Adrenal gland (tissue), 19 donors: ENCODE measurements at places on chromosomes 7 and 10. TPM values are rescaled to one million over a fixed set of nuclear protein-coding genes. Genes with fewer than 3 reads are reported as not detected.
A peak's percentile ranks its signal among the peaks of the same experiment; 100 is the strongest.

The MOGAT3 gene
- total RNA-seq: not detected

The CCDC3 gene
- total RNA-seq: 8.5 TPM

The CLDN3 gene
- not detected for total RNA-seq

The HOXA1 gene
- 0.18 TPM for total RNA-seq

The CYP3A4 gene
- 4.8 TPM for total RNA-seq

DNA sequence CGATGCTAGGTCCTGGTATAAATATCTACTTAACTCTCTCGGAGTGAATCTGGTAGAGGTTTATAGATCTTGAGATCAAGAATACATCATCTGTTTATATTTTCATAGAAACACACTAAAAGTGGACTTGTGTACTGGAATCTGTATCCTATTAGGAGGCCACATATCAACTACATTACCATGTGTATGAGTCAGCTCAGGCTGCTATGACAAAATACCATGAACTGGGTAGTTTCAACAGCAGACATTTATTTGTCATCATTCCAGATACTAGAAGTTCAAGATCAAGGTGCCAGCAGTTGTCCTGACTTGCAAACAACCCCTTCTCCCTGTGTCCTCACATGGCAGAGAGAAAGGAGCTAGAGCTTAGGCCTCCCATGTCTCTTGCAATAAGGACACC lies 113.9 kb upstream of the PFKP start:
- DNase-seq: no peak

DNA sequence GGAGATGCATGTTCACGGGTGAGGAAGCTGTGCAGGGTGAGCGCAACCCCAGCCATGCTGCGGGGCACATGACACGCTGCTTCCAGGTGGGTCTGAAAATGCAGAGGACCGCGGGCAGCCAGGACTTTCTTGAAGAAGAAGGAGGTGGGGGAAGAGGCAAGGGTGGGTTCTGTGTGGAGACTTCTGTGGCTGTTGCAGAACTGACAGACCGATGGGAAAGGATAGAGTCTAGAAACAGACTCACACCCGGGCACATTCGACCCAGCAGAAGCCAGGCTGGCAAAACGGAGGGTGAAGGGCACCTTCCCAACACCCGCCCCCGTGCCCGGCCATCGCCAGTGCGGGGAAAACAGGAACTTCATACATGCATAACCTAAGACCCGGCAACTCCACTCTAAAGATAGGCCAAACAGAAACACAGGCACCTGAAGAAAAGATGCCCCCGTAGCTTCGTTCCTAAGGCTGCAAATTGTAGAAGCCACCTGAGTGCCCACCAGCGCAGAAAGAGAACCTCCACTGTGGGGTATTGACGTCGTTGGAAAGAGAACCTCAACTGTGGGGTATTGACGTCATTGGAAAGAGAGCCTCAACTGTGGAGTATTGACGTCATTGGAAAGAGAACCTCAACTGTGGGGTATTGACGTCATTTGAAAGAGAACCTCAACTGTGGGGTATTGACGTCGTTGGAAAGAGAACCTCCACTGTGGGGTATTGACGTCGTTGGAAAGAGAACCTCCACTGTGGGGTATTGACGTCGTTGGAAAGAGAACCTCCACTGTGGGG lies 4.8 kb upstream of the KNDC1 start:
- no peak for DNase-seq

DNA sequence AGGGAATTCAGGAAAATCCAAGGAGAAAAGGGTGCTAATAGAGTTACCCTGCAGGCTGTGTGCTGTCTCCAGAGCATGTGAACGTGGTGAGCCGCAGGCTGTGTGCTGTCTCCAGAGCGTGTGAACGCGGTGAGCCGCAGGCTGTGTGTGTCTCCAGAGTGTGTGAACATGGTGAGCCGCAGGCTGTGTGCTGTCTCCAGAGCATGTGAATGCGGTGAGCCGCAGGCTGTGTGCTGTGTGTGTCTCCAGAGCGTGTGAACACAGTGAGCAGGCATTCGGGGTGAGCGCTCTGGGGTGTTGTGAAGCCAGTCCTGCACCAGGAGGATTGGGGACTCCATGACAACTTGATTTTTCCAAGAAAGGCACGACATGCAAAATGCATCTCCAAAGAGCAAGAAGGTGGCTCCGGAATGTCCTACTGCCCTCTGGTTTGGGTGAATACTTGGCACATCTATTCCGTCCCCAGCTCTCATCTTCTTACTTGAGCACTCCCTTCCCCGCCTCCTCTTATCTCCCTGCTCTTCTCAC lies 407.9 kb upstream of the SHH start:
- DNase-seq: no peak

DNA sequence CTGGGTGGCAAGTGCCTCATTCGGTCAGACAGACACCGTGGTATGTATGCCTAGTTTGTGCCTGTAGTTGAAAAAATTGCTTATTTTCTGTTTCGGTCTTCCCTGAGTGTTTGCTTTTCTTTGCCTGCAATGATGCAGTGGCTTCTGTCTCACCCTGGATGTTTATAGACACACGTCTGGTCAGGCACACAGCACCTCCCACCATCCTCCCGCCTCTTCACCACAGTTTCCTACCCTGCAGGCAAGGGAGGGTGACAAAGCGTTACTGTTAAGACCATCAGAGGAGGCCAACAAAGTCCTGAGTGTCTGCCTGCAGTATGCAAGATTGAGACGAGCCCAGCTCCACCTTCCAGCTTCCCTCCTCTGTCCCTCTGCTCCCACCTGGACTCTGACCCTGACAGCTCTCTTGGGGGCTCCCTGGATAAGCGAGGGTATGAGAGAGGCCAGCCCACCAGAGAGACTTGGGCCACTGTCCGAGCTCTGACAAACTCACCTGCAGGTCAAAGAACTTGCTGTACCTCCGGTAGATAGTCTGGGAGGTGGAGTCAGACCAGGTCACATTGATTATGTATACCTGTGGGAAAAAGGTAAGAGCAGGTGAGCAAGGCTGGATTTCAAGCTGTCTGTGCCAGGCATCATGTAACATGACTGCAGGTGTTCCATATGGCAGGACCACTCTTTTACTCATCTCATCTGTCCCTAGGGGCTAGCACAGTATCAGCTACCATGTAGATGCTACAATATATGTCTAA lies 54.4 kb downstream of the SH3PXD2A start:
- no peak for DNase-seq

DNA sequence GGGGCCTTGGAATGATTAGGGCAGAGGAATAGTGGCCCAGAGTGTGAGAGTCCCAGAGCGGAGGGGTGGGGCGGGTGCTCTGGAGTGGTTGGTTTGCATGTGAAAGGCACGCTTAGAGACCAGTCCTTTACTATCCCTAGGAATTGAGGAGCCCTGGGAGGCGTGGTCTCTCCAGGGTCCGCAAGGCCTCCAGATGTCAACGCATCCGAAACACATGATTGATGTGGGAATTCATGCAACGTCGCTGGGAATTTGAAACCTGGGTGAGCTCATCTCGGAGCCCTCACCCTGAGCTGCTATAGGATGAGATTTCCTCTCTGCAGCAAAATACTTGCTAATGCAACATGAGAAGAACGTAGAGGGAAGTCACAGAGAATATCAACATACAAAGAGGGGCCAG lies 51.2 kb downstream of the NPTX2 start:
- DNase-seq: no peak

GRCh38 chr10:18079665-18080295 lies 60.4 kb upstream of the CACNB2 start:
- no peak for DNase-seq

- DNase-seq: no peak
Measured at GRCh38 chr10:21398563-21399231, 126.8 kb downstream of the SKIDA1 start.

DNA sequence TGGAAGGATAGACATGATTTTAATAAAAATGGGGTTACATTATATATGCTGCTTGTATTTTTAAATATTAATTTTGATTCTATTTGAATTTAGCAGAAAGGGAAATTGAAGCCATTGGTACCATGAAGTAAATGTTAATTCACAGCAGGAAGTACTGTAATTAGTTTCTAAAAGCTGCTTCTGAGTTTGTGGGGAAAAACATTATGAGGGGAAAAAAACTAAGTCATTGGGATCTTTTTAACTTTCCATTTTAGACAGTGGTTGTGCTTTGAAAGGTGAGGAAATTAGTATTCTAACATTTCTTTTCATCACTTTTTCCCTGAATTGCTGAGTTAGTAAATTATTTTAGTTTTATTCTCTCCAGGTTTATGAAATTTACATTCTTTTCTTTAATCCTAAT lies 41.0 kb downstream of the LCOR start:
- DNase-seq: no peak

- DNase-seq: no peak
Measured at GRCh38 chr10:31774928-31775650, 153.5 kb downstream of the ARHGAP12 start.

GRCh38 chr10:8138471-8138870 lies 84.0 kb downstream of the GATA3 start:
- DNase-seq: no peak

DNA sequence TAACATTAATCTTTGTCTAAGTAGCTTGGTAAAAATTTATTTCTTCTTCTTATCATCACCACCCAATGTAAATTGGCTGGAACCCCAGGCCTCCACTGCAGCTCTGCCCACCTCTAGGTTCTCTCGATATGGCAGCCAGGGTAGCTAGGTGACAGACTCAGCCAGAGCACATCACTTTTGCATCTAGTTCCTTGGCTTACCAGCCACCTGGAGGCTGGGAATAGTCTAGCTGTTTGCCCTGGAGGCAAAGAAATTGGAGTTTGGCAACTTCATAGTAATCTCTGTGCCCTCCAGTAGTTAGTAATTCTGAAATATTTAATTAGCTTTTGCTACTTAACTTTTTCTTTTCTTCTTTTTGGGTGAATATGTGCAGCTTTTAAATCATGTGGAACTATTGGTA lies 9.4 kb downstream of the IFRD1 start:
- no peak for DNase-seq

DNA sequence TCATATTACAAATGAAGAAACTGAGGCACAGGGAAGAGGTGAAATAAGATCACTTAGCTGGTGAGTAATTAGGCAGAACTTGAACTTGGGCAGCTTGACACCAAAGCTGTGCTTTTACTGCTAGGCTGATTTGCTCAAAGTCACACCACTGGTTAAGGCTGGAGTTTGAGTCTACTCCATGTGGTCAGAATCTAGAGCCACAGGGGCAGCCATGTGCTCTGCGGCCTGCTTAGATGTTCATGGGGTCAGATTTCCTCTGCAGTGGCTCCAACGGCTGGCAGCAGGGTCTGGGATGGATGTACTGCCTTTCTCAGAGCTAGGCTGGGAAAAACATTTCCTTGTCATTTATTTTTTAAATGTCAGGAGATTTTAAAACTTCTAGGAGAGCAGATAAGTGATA lies 417.5 kb downstream of the KCNMA1 start:
- DNase-seq: no peak

DNA sequence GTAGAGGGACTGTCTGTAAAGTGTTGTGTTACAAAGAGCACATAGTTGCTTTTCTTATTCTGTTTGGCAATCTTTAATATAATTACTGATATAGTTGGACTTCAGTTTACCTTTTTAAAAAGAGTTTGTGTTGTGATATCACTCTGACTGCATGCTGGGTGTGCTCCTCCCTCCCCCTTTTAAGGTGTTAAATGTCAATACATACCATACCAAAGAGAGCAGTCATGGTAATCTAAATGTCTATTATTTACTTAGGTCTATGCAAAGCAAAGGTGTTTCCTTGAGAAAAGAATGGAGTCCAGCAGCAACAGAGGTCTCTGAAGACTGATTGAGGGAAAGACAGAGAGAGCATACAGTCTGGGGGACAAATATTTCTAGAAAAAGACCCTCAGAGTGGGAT lies 275.1 kb upstream of the NRP1 start:
- no peak for DNase-seq

DNA sequence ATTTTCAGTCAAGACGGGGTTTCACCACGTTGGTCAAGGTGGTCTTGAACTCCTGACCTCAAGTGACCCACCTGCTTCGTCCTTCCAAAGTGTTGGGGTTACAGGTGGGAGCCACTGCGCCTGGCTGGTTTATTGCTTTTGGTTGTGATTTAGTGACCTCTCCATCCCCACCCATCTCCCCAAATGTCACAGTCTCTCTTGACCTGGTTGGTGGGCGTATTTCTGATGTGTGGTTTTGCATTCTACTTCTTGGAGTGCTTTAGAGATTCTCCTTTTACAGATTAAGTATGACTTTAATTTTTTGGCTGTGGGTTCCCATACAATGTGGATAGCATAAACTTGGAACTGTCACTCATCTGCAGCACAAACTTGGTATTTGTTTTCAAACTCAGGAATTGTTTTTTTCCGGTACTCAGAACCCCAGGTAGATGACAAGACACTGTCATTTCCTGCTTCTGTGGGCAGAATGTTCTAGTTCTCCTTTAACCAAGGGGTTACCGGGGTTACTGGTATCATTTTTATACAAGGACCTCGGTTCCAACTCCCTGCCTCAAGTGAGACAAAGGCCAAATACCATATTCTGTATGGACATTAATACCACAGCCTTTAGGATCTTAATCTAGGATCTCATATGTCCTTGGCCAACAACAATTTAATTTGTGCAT lies 50.5 kb downstream of the MRC1 start:
- DNase-seq: no peak

- peak; percentile 52 for DNase-seq
Measured at GRCh38 chr7:112112822-112113255, 93.4 kb downstream of the DOCK4 start.

- DNase-seq: no peak
Measured at GRCh38 chr10:35558276-35558675, 46.9 kb upstream of the GJD4 start.

DNA sequence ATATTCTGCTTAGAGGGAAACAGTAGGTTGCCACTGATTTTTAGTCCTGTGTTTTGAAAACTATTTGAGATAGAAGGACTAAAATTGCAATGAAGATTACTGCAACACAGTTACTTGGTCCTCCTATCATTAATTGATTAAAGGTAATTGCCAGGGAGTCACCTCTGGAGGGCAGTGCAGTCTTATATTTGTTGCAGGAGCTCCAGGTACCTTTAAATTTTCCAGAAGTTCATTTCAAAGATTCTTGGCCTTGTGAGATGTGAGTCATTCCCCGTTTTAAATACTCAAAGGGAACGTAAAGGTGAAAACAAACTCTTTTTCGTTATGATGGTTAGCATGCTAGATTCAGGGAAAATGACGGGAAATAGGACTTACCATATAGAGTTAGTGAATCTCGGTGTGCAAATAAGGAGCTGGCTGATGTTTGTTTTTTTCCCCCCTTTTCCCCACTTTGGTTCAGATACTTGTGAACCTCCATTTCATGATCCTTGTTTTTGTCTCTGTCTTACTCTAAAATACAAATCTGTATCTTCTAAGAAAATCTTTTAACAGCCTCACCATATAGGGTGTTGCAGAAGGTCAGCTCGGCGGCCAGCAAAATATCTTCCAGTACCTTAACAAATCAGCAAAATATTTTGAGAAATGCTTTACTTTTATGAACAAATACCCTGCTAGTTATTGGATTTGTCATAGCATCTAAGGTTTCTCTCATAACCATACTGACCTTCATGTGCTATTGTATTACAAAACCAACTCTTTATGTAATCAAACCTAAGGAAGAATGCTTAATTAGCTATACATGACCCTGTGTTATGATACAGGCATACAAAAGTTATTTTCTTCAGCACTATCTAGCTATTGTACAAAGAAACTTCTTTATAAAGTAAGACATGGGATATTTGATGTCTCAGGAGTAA lies 143.0 kb upstream of the HDAC9 start:
- peak; percentile 18 for DNase-seq
